Cortex of kidney (tissue), 1 donor: ENCODE measurements at places on chromosomes 16 and 17.

DNA sequence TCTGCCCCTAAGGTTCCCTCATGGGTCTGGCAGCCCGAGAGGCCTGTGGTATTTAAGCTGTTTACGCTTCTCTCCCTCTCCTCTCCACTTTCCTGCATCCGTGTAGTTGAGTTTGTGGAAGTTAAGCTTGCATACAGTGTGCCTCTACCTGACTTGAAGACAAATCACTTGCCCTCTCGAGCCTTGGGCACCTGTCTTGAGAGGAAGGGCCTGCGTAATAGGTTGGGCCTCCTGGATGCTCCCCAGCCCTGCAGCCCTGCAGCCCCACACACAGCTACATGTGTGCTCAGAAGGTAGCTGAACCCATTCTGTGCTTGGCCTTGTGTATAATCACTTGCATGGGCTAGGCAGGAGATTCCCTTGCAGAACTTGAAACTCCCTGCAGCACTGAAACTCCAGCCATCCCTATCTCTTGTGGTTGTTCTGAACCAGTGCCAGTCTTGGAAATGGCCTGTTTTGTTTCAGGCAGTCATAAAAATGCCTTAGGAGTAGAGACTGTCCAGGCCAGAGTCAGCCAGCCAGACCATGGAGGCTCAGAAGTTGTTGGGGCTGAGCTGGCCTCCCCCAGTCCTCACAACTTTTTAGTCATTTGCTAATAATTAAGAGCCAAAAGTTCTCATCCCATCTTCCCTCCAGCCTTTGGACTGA is 134.6 kb downstream of the CLEC16A start:
- DNase-seq = no peak

DNA sequence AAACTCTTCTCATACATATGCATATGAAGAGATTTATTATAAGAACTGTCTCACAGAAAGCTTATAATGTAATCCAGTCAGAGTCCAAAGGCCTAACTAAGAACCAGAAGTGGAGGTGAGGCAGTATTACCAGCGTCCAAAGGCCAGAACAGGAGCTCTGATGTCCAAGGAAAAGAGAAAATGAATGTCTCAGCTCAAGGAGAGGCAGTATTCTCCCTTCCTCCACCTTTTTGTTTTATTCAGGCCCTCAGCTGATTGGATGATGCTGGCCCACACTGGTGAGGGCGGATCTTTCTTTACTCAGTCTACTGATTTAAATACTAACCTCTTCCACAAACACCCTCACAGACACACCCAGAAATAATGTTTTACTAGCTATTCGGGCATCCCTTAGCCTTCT is 43.4 kb downstream of the FBXL20 start:
- no peak for DNase-seq

- no peak for DNase-seq
Observed at GRCh38 chr17:6166492-6167179, 96.5 kb downstream of the WSCD1 start.

DNA sequence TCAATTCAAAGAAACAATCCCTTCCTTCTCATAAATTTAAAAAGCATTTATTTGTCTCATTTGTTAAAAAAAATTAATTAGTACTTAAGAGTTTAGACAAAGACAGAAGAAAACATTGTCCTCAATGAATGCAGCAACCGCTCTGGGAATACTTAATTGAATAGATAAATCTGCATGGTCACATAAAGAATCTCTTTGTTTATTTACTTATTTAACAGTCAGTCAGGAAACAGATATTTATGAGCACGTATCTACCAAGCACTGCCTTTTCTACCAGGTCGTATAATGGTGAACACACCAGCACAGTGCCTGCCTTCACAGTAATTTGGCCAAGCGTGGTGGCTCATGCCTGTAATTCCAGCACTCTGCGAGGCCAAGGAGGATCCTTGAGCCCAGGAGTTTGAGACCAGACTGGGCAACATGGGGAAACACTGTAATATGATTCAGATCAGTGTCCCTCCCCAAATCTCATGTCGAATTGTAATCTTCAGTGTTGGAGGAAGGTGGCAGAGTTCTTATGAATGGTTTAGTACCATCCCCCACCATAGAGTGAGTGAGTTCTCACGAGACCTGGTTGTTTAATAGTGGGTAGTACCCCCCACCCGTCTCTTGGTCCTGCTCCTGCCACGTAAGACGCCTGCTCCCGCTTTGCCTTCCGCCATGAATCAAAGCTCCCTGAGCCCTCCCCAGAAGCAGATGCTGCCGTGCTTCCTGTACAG is 8.1 kb downstream of the WIPI1 start:
- no peak for DNase-seq

- DNase-seq = no peak
Observed at GRCh38 chr16:24102209-24102660, 153.9 kb upstream of the CACNG3 start.

GRCh38 chr17:78600181-78600721 is 23.1 kb upstream of the DNAH17 start:
- no peak for DNase-seq

DNA sequence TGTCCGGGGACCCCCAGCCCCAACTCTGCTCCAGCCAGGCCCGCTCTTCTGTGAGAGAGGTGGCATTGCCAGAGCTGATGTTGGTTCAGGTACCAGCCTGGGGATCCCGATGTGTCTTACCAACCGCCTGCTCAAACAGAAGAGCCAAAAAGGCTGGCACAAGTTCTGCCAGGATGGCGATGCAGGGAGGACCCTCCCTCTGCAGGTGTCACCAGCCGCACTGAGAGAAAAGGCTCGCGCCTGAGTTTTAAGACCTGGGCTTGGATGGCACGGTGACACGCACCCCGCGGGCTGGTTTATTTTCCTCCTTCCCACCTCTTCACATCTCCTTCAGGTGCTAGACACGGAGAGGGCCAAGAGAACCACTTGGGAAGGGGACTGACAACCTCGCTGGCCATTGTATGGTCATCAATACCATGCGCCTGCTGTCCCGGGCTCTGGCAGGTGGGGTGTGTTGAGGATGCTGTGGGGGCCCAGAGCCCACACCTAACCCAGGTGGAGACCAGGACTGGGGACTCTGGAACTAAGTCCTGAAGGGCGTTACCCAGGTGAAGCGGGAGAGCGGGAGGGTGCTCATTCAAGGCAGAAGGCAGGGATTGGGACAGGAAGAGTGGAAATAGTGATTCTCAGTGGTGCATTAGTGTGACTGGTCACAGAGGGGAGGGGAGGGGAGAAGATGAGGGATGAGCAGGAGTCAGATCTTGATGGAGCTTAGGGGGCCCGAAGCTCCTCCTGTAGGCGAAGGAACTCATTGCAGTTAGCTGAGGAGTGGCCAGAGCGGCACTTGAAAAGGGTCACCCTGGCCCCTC is 16.3 kb downstream of the FOXJ1 start:
- no peak for DNase-seq

DNA sequence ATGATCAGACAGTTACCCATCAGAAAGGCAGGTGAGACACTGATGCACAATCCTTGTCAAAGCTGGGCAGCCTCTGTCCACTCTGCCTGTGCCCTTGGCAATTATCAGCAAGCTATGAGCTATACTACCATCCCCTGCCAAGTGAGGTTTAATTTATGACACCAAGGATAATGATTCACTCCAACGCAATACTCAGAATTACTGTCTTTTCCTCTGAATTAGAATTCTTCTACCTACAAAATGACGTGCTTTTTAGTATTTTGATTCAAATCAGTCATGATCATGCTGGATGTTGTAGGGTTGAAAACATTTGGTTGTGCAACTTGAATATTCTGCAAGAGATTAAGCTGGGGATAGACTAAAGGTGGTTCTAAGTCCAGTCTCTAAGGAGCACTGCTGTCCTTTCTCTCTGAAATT is 116.8 kb upstream of the SOX9 start:
- DNase-seq = no peak

GRCh38 chr17:76351526-76352071 is 2.1 kb downstream of the PRPSAP1 start:
- no peak for DNase-seq

DNA sequence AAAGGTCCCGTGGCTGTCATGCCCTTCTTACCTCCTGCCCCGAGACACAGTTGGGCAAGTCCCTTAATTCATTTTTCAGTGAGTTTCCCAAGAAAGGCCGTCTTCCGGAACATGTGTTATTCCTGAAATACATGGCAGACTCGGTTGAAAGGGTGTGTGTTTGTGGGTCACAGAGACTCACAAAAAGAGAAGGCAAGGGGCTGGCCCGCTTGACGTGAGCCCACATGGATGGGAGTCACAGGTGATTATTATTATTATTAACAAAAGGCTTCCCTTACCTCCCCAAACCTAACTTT is 34.1 kb upstream of the CCR7 start:
- DNase-seq = no peak

DNA sequence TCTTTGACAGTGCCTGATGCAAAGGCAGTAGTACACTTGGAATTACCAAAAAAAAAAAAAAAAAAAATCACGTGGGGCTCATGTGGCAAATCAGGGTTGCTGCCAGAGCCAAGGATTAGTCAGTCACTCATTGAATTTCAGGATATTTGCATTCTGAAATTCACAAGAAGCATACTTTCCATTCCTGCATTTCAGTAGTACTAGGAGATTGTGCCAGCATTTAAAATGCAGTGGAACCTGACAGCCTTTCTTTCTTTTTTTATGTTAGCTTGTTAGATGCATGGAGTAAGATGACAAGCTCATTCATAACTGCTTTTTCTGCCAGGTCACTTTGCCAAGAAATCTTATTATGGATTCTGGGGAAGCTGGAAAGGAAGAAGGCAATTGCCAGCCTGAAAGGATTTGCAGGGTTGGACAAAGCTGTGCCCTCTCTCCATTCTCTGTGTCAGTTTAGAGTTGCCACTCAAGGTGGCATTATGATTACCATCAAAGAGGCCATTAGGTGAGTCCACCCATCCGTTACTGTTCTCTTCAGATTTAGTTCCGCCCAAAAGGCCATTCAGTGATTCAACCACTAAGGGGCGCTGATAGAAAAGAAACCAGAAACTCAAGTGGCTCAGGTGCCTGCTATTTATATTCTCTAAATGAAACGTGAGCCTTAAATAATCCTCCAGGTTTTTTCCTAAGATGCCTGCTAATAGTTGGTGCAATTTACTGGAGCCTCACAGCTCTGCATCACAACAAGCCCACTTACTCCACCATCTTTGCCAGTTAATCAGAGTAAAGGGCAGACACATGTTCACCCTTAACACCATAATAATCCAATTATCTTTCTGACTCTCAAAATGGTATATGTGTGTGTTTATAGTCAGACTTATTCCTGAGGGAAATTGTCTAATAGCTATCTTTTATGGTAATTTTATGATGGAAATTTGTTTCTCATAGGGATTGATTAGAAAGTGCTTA is 59.0 kb downstream of the TANGO6 start:
- DNase-seq = no peak

- DNase-seq = no peak
Observed at GRCh38 chr16:17607609-17608008, 136.8 kb upstream of the XYLT1 start.

DNA sequence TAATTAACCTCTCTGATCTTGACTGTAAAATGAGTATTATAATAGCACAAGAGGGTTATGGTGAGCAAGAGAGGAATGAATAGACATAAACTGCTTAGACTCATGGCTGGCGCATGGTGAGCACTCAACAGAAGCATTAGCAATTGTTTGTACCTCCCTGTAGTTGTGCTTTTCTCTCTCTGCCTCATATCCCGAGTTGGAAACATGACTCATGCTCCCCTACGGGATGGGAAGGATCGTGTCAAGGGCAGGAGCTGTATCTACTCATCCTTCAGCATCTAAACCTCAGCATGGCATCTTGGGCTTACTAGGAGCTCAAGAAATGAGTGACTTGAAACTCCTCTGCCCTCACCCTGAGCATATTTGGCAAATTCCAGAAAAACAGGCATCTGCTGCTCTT is 299.6 kb downstream of the MAP2K4 start:
- no peak for DNase-seq

- DNase-seq = no peak
Observed at GRCh38 chr17:73278465-73279453, 17.1 kb upstream of the CPSF4L start.

DNA sequence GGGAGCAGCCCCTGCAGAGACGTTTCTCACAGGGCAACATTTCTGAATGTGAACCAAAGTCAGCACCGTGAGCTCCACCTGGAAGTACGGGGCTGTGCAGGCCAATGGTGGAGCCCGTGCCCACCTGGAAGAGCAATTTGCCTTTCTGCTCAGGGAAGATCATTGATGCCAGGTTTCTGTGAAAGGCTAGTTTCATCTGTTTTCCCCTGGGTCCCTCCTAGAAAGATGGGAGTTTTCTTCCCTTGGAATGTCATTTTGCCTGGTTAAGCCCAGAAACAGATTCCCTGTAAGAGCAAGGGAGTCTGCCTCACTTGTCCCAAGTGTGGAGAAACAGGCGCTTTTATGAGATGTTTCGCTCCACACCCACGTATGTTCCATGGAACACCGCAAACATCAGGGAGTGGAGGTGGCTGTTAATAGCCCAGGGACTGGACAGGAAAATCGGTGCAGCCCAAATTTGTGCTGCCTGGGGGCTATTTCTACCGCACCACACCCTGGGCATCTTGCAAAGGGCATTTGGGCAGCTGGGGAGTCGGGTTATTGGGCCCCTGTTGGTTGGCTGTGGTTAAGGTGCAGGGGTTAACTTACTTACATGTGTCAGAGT is 2.6 kb downstream of the SLC6A4 start:
- no peak for DNase-seq

DNA sequence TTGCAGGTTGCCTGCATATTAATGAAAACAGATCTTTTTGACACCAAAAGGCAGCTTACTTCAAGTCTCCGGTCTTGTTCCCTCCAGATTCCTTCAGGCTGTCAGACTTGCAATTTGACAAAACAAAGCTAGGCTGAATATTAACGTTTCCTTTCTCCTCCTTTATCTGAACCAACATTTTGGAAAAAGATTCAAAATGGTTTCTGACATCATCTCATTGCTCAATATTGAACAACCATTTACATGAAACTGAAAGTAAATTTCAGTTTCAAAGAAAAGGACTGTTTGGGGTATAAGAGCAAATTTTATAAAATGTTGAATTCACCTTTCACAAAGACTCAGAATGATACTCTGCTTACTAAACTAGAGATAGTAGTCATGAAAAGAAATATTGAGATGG is 521.8 kb downstream of the KCNJ2 start:
- DNase-seq = no peak

DNA sequence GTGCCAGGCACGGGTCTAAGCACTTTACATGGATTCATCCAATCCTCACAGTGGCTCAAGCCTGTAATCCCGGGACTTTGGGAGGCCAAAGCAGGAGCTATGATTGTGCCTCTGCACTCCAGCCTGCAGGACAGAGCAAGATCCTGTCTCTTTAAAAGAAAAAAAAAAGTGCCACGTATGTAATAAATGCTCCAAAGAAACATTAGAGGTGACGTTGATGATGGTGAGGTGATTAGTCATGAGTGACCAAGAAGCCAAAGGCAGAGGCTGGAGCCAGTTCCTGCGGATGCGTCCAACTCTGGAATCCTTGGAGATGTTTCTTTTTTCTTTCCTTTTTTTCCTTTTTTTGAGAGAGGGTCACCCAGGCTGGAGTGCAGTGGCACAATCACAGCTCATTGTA is 59.4 kb upstream of the SIAH1 start:
- DNase-seq = no peak

DNA sequence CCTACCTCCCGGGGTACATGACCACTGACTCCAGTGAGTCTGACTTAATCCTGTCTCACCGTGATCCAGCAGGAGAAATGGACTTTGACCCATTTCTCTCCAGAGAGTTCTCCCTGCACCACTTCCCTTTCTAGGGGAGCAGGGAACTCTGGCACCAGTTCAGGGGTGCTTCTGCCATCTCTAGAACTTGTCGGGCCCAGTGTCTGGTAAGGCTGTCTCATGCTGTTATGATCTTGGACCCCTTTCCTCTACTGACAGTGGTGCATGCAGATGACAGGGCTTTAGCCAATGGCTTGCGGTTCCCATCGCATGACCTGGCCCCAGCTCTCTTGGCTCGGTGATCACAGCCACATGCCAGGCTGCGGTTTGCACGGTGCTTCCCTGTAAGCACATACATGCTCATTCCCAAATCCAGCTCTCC is 62.0 kb downstream of the SLC39A11 start:
- DNase-seq = no peak

- no peak for DNase-seq
Observed at GRCh38 chr16:78163772-78164670, 64.6 kb downstream of the WWOX start.
